ENCODE measurements at places on chromosomes 12 and 14.

DNA sequence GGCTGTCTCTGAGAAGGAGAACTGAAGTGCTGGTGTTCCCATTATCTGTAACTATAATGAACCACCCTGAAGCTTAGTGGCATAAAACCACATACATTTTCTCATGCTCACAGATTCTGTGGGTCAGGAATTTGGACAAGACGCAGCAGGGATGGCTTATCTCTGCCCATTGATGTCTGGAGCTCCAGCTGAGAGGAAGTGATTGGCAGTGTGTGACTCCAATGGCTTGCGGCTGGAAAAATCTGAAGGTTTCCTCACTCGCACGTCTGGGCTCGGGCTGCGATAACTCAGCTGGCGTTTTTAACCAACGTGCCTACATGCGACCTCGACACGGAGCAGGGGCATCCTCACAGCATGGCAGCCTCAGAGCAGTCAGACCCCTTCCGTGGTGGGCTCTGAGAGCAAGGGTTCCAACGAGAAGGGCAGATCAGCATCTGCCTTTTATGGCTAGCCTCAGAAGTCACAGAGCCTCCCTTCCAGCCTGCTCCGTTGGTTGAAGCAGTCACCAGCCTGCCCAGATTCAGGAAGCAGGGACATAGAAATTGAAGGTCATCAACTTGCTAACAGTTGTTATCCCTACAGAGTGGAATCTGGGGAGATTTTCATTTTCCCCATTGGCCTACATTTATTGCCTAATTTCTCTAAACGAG is 143.3 kb upstream of the BCL2L14 start:
- peak; percentile 79 for DNase-seq

DNA sequence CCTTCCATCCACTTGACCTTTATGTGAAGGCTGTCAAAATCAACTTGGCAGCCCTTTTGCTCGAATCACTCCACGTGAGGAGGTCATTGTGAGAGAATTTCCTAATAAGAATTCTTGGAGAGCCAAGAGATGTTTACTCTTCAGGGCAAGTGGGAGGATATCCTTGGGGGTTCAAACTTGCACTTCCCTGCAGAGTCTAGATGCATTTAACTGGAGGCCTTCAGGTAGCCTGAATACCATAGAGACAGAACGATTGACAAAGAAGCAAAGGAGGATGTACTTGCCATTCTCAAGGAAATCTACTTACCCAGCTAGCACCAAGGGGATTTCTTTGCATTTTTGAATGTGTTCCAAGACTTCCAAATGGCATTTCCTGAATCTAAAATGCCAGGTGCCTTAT is 1702.6 kb upstream of the FLRT2 start:
- peak; percentile 15 for DNase-seq

GRCh38 chr12:132836795-132837331 is 8.2 kb upstream of the GOLGA3 start:
- DNase-seq = no peak

DNA sequence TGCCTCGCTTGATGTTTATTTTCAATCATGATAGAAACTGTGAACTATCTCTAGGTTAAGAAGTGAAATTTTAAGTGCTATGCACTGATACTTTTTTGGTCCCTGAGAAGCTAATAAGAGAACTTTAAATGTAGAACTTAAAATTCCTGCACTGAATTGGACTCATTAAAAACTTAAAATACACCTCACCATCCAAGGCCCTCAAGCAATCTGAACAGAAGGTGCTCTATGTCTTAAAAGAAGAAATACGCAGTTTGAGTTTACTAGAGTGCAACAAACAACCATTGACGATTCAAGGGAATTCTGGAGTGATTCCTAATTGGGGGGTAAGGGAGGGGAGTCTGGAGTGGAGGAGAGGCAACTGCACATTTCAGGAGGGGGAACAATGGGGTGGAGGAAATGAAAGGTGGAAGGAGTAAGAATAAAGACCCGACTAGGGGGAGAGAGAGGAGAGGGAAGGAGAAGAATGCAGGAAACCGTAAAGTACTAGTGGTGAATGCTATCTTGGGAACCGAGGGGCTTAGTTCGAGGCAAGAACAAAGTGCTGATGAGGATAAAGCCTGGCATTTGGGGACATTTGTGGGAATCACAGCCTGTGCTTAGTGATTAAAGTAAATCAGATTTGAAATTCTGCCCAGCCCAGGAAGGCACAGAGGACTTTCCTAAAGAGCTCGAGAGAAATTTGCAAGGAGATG is 389.7 kb downstream of the AACS start:
- no peak for DNase-seq

DNA sequence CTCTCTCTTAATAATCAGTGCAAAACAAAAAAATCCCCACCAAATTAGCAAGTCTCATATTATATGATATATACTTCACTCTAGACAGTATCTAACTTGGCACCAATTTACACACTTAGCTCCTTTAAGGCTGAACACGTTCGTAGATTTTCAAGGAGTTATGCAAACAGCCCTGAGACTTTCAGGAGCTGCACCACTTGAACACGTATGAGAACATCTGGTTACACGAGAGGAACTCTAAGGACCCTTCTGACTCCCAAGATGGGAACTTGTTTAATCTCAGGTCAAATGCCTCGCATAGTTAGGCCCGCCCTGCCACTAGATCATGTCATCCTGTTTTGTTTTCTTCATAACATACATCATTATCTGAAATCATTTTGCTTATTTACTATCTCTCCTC is 10.0 kb downstream of the SPRING1 start:
- DNase-seq = peak; percentile 15

DNA sequence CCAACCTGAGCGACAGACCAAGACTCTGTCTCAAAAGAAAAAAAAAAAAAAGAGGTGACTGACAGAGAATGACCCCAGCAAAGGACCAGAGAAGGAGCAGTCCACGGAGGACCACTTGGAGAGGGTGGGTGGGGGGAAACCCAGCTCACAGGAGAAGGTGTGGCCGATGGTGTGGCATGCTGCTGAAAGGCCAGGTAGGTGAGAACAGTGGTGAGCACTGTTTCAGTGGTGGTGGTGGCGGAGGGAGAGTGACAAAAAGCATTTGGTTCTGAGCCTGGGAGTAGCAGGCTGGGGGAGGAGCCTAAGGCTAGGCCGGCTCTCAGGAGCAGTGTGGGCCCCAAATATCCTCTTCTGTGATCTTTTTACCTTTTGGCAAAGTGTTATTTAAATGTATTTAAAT is 63.8 kb downstream of the IRF2BPL start:
- DNase-seq = no peak

- DNase-seq = no peak
Measured at GRCh38 chr14:95495538-95496025, 20.9 kb downstream of the SYNE3 start.

DNA sequence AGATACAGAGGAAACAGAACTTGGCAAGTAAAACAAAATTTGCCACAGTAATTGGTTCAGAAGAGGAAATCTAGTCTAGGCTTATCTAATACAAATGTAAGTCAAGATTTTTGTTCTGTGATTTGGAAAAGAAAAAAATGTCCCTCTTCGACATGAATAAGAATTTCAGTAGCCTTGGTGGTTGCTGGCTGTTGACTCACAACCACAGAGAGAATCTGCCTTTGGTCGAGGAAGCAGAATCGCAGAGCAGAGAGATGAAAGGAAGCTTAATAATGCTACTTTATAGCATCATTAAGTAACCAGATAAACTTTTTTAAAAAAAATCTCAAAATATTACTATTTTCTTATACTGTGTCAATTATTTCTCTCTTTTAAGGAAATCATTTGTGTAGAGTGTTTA is 1096.6 kb downstream of the FLRT2 start:
- no peak for DNase-seq

GRCh38 chr12:49331380-49332222 is 5.4 kb downstream of the C1QL4 start:
- DNase-seq = peak; percentile 90

GRCh38 chr14:98953551-98954348 is 318.2 kb downstream of the BCL11B start:
- DNase-seq = no peak

DNA sequence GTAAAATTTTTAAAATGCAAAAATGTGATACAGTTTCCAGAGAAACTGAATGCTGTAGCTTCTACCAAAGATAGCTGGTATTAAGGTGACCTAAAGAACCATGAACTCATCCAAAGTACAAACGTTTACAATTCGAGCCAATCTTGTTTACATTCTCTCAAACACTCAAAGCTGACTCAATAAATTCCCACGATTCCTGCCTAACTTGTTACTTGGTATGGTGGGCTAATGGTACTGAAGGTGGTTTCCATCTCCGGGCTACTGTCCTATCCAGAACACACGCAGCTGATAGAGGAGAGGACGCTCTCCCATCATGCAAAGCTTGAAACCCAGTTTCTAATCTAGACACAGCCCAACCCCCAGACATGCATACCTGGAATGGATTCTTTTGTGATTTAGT is 31.5 kb downstream of the RAD9B start:
- peak; percentile 71 for DNase-seq

- DNase-seq = no peak
Measured at GRCh38 chr14:23089498-23090253, 5.3 kb downstream of the ACIN1 start.

- no peak for DNase-seq
Measured at GRCh38 chr14:79861111-79861510, 350.2 kb downstream of the DIO2 start.

GRCh38 chr14:99667821-99668220 is 16.3 kb upstream of the CYP46A1 start:
- no peak for DNase-seq

DNA sequence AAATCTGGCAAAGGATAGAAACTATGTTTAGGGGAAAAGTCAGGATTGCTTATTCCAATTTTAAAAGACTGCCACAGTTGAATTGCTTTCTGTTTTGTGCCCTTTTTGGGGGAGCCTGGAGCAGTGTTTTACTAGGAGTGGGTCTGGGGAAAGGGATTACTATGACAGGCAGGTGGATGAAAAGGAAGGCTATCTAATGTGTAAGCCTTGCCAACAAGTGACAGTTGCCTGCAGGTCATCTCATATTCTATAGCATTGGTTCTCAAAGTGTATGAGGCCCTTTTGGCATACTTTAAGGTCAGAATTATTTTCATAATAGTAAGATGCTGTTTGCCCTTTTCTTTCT is 4.1 kb downstream of the EID3 start:
- DNase-seq = no peak

GRCh38 chr12:132190012-132190755 is 45.9 kb downstream of the NOC4L start:
- no peak for DNase-seq

DNA sequence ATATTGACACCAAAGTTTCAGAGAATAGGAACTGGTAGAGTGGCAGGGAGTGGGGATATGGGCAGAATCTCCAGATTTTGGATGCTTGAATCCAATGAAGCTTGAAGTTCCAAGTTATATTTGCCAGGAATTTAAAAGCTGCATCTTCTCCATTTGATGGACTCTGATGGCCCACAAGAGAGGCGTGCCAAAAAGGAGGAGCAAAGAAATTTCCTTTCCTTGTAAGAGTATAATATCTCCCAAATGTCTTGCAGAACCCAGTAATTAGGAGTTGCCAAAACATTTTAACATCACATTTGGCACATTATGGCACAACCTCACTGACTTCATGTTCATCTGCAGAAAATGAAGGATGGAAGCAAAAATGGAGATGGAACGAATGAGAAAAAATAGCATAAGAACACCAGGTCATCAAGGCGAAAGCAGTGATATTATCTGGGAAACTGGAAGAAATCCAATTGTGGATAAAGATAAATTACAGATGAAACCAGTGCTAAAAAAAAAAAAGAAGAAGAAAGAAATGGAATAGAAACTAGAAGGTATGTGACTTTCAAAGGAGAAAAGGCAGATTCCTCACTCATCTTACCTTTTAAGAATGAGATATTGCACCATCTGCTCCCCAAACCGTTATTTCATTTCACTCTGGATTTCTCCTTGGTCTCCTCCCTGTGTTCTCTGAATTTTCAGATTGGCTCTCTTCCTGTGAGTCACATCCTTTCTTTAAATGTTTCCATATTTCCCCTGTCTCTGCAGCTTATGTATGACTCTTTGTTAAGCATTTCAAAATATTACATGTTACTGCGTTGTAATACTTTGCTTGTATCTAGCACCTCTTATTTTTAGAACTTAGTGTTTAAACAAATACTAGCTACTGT is 13.5 kb upstream of the FLRT2 start:
- DNase-seq = peak; percentile 87

DNA sequence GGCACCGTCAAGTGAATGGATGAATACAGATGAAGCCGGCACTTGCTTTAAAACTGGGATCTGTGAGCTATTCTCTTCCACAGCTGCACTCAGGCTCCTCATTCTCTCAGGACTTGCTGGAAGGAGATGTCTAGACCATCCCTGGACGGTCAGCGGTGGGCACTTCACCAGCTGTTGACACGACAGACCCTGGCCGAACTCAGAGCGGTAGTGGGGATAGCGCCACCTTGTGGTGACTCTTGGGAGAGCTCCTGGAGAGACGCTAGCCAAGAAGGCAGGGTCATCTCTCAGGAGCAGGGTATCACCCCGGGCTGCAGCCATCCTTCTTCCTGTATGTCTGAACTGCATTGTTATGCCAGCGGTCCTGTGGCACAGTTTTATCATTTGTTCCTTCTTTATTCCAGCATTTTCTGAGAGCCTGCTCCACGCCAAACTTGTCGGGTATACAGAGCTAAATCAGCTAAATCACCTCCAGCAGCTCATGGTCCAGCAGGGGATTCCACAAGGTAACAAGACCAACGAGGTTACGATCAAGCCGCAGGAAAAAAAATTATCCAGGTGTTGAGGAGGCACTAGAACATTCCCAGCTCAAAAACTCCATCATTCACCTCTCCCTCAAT is 10.0 kb downstream of the WNT1 start:
- peak; percentile 52 for DNase-seq
